ENCODE measurements at places on chromosomes 1 and 21.

- no peak for DNase-seq
Observed at GRCh38 chr1:192522673-192523072, 52.9 kb upstream of the RGS1 start.

DNA sequence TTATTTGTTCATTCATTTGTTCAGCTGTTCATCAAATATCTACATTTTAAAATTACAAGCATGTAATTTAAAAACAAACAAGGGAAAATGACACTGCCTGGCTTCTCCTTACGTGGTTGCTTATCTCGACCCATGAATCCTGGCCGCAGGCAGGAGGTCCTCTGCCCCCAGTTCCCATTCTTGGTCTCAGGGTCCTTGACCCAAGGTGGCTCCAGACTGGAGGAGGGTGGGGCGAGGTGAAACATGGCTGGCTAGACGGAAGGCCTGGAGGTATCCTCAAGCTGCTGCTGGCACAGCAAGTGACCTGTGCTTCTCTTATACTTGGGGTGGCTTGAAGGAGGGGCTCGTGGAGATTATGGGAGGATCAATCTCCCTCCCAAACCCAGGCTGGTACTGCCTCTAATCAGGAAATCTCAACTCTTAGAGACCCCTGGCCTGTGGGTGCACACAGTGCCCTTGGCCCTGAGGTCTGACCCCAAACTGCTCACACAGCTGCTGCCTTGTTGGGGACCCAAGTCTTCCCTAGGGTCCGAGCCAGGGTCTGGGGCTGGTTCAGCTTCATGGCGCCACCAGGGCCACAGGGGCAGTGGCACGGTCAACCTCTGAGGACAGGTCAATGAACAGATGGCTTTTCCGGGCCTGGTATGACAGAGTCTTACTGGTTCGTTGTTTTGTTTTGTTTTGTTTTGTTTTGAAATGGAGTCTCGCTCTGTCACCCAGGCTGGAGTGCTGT lies 63.7 kb downstream of the SCCPDH start:
- DNase-seq = no peak

DNA sequence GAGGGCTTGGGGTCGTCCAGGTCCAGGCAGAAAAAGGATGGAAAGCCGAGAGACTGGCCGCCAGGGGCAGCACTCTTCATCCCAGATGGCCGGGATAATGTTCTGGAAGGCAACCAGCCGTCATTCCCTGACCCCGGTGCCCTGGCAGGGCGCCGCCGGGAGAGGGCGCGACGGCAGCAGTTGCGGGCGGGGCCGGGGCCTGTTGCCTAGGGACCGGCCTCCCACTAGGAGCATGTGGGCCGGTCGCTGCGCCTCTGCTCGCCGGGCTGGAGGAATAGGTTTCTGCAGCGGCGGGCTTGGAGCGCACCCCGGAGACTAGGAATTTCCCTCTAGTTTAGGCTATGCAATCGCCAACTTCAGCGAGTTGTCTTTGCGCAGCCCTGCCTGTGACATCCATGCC lies 11.0 kb downstream of the DMRTB1 start:
- no peak for DNase-seq

DNA sequence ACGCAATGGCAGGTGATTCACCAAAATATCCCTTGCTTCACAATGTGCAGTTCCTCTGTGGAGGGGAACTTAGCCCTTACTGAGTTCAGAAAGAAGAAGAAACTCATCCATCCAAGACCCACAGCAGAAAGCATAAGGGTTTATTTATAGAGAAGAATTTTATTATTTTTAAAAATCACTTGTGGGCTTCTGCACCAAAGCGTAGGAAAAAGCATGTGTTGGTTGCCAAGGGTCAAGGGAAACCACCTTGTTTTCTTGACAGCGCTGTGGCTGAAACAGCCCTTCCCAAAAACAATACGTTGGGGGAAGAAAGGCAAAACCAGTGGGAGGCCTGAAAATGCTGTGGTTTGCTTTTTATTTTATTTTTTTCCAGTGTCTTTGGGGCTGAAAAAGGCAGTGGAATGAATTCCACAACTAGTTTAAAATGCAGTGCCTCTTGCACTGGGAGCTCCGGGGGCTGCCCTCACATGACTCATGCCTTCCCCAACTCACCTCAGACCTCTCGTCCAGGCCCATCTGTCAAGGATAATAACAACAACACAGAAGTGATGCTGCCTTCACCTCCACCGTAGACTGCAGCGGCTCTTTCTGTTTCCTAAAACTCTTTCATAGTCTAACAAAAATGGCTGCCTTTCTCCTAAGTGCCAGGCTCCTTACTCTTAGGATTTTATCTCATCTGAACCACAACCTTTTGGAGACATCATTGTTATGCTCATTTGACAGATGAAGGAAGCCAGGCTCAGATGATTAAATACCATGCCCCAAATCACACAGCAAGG lies 224.2 kb upstream of the JUN start:
- DNase-seq = no peak

DNA sequence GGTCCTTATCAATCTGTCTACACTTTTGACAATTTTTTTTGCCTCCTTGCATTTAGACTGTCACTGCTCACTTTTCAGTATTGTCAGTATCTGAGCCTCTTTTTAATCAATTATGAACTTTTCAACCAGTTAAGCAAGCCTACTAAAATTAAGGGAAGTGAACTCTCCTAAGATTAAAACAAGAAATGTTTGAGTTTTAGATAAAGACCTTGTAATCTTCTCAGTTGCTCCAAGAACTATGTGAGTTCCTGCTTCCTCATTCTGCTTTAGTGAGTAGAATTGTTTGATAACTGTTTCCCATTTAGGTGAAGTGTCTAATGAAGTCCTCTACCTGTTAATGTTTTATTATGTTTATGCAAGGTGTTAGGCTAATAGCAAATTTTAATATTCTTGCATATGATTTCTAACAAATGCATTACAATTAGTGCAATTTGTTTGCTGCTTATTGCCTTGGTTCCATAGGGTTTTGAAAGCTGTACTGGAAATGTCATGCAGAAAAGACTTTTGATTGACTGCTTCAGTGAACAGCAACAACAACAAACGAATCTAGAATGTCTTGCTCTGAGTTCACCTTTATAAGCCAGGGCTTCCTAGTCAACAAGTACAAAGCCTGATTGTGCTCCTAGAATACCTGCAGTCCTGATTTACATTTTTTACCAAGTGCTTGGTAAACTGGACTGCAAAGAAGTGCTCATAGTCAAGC lies 40.9 kb downstream of the PLA2G4A start:
- DNase-seq = no peak

DNA sequence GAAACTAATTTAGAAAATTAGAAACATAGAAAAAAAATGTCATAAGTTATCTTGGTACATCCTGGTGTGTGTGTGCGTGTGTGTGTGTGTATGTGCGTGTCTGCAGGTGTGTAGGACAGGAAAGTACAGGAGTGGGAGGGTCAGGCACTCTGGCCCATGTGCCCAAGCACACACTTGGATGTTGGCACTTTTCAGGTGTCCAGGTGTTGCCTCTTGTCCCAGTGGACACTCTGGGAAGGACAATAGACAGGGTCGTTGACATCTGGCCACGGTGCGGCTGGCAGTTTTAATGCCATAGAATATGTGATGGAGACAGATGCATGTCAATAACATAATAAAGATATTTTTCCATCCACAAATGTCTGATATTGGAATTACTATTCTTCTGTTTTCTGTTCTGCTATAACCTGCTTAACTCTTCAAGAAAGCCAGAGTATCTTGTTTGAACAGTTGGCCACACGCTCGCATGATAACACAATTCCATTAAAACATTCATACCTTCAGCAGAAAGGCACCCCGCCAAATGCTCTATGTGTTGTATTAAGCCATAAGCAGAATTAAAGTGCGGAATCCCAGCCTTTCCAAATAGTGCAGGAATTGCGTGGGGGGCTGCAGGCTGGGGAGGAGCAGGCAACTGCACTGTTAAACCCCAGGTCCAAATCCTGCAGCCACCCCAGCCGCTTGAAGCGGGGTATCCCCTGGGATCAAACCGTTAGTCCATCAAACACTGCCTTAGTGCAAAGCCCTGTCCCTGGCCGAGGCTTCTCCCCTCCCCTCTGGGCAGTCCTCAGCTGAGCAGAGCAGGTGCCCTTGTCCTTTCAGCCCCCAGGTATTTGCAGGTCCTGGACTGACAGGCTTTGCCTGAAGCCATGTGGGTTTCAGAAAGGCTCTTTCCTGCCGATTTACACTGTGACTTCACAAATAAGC lies 390.0 kb downstream of the CAMTA1 start:
- no peak for DNase-seq

All from GM19239 (cell line).